ENCODE measurements at places on chromosomes 6 and 20. TPM values are rescaled to one million over a fixed set of nuclear protein-coding genes. Genes with fewer than 3 reads are reported as not detected.

- DNase-seq: no peak
Measured at GRCh38 chr20:57688864-57689263, 21.0 kb downstream of the PMEPA1 start.

DNA sequence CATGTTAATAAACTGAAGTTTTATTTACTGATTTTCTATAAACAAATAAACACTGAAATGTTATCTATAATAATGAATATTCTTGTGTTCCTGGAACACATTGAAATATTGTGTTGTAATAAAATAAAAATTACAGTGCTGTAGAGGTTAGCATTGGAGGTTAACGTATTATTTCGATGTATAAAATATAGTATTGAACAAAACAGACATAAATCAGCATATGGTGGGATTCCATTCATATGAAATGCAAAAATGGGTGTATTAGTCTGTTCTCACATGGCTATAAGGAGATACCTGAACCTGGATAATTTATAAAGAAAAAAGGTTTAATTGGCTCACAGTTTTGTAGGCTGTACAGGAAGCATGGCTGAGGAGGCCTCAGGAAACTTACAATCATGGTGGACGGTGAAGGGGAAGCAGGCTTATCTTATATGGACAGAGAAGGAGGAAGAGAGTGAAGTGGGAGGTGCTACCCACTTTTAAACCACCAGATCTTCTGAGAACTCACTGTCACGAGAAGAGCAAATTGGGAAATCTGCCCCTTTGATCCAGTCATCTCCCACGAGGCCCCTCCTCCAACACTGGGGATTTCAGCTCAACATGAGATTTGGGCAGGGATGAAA is 24.6 kb upstream of the BMP6 start:
- DNase-seq: no peak

- no peak for DNase-seq
Measured at GRCh38 chr20:63622096-63622495, 4.8 kb downstream of the GMEB2 start.

The EEF1A2 gene
- total RNA-seq: 21.5 TPM

The IL17A gene
- not detected for total RNA-seq

DNA sequence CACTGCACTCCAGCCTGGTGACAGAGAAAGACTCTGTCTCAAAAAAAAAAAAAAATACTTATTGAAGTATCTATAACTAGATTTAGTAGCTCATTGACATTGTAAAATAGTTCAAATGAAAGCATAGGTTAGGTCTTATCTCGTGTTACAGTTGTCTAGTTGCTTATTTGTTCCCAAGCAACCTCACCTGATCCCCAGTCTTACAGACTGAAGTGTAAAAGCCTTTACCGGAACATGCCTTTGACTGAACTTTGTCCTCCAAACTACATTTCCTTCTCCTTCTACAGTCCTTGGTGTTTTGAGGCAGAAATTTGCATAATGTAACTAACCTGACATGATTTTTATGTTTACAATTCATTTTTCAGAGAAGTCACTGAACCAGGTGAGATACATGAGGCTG is 61.0 kb downstream of the PKIB start:
- no peak for DNase-seq

The ATP6V1G2 gene
- total RNA-seq: 1.3 TPM

The TNF gene
- total RNA-seq: 0.79 TPM

DNA sequence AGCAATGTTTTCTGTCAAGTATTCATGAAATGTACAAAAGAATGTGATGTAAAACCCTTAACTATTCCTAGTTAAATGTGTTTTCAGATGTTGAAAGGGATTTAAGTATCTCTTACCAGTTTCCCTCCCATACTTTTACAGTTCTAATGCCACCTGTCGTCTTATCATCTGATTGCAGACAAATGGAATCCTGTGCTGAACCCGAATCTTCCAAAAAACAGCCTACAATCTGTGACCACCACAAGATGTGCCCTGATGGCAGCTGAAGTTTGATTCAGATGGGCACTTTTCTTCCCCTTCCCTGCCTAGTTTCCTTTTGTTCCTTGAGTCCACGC is 1.9 kb downstream of the TOMM6 start:
- no peak for DNase-seq

DNA sequence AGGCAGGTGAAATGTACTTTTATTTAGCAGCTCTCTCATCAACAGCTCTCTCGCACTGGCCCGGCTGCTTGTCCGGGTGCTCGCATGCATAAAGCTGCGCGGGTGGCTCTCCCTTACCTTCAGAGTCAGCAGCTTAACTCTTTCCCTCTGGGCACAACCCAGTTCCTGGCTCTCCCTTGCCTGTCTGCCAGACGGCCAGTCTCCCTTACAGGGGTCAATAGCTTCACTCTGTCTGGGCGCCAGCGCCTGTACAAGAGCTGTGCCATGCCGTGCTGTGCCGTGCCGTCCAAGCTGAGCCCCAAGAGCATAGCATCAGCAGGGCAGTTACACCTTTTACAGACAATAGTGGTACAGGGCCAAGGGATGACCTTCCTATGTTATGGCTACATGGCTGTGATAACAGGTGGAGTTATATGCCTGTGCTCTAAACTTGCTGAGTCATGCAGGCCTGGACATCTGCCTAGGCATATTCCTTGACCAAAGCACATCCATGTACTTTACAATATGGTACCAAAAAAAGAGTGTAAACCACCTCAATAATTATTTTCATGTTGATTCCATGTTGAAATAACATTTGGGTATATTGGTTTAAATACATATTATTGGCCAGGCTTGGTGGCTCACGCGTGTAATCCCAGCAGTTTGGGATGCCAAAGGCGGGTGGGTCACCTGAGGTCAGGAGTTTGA is 47.9 kb downstream of the BLTP3A start:
- DNase-seq: no peak

Measured in lower leg skin (tissue), 4 donors.